ENCODE measurements at places on chromosomes 1 and 21.

GRCh38 chr1:160685266-160685665 is 26.4 kb downstream of the CD48 start:
- no peak for DNase-seq

DNA sequence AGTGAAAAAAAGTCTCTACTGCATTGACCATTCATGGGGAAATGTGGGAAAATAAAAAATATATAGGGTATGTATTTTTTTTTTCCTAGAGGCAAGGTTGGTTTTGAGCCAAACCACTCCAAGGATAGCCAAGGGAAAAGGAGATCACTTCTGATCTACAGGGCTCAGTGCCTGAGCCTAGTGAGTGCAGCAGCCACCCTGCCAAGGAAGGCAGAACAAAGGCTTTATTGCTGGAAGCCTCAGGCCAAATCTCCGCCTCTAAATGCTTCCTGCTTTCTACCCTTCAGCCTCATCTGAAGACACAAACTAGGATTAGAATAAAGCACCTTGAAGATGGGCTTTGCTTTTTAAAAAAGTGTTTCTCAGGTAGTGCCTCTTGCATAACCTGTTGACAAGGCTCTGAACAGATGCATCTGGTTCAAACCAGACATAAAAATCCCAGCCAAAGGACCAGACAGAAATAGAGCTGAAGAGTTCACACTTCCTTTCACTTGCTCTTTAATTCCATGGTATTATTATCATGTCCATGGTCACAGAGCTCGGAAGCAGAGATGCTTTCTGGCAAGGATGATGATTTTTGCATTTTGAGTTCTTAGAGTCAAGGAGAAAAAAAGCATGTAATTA is 10.5 kb downstream of the C1orf115 start:
- no peak for DNase-seq

DNA sequence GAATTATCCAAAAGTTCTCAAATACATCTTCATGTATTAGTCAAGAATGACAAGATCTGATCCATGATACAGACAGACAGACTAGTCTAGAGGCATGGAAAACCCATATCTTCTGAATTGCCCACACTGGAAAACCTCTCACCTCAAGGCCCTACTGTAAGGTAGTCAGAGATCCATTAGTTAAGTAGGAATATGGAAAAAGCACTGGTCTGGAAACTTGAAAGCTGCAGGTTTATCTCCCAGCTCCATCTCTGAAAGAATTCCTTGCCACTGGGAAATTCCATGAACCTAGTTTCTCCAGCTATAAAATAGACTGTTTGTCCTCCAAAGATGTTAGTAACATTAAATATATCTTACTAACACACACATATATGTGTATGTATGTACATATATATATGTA is 169.2 kb downstream of the AKT3 start:
- no peak for DNase-seq

GRCh38 chr1:209387271-209387968 is 196.1 kb upstream of the CAMK1G start:
- DNase-seq = no peak

All from activated CD4-positive, alpha-beta T cell treated with anti-CD3 and anti-CD28 coated beads for 48 hours (primary cell).